ENCODE measurements at places on chromosomes 7 and 10. TPM values are rescaled to one million over a fixed set of nuclear protein-coding genes. Genes with fewer than 3 reads are reported as not detected.

GRCh38 chr10:80529604-80530003 lies 8.1 kb upstream of the SH2D4B start:
- no peak for DNase-seq

- DNase-seq = no peak
These were observed 5.1 kb downstream of the AOAH start for GRCh38 chr7:36719083-36719632.

GRCh38 chr10:9596368-9596920 lies 1421.2 kb upstream of the CELF2 start:
- DNase-seq = no peak

GRCh38 chr10:60479305-60480020 lies 89.8 kb upstream of the ANK3 start:
- no peak for DNase-seq

DNA sequence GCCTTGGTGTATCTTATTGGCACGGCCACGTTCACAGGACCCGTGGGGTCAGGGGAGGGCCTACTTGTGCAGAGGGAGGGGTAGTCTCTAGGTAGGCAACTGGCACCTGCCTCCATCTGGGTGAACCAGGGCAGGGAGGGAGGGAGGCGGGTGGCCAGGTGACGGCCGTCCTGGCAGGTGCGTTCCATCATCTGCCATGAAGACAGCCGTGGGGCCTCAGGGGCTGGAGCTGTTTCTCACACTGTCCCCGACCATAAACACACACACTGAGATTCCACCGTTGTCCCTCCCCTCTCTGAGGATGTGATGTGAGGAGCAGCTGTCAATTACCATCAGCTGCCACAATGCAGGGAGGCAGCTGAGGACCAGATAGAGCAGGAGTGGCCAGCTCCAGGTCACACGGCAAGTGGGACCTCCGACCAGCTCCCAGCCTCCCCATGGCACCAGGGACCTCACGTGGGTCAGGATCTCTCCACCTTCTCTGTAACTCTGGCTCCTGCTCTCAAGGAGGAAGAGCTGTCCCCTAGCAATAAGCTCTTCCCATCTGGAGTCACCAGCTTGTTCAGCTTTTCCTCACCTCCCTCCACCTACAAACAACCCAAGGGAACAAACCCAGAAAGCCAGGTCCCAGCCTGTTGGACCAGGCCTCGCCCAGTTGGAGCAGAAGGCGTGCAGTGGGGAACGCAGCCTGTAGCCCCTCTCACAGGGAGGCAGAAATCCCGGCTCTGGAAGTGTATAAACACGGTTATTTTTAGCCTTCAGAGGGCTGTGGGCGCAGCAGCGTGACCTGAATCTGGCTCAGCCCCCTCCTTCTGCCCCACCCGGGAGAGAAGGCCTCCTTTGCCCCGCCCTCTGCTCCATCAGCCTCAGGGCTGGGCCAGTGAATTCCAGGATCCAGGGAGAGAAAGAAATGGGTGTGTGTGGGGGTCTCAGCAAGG lies 33.1 kb downstream of the ZMIZ1 start:
- DNase-seq = peak; percentile 84

- DNase-seq = no peak
These were observed at the start of gene MSS51 for GRCh38 chr10:73433538-73433867. Gene MSS51 (minus strand): TSS chr10:73433561. CDS start chr10:73428284, 5,277 bp downstream.

DNA sequence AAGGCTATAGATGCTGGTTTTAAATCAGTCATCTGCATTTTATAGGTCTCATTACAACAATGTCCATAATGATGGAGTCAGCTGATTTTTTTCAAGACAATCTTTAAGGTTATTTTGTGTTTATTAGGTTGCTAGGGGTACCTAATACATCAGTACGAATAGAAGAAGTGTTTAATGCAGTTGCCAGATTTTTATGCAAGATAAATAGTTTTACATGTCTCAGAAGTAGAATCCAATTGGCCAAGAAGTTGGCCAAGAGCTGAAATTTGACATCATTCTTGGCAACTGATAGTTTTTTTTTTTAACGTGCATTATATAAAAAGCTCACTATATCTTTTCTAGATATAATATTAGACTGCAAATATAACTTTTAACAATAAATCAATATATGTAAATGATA lies 208.5 kb downstream of the TRIL start:
- no peak for DNase-seq

DNA sequence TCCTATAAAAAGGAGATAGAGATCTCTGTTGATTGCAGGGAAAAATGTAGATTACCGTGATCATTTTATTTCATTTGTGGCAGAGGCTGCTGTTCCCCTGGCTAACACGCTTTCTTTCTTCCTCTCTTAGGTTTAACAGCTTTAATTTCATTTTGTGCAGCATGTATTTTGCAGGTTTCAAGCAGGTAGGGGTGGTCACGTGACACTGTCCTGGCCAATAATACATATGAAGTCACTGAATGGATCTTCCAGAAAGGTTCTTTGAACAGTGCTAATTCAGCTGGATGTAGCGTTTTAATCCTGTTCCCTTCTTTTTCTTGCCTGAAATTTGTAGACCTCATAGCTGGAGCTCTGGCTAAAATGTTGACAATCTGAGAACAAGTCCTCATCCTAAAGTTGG lies 3.6 kb upstream of the EPHB6 start:
- DNase-seq = no peak

DNA sequence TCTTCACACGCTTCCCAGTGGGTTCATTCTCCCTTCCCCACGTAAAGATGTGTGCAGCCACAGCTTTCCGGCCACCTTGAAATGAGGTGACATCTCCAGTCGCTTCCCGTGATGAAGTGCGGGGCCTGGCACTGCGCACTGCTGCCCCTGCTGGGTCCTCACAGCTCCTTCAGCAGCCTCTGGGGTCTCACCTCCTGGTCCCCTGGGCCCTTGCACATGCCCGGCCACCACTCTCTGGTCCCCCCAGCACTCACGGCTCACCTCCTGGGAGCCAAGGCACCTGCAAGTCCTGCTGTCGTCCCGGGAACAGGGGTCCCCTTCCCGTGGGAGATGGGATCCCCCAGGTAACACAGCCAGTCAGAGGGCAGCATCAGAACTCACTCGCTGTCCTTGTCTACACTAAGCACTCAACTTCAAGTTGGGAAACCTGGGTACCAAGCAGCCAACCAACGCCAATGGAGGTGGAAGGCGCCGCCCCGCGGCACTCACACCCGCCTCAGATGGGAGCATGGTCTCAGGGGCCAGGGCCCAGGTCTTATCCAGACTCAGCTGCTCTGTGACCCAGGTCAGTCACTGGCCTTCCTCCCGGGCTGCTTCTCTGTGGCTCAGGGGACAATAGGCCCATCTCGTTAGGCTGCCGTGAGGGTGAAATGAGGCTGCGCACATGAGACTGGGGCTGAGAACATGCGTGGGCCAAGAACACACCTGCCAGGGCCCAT lies 176.2 kb downstream of the PTPRN2 start:
- DNase-seq = no peak

GRCh38 chr7:37096341-37096740 lies 352.3 kb downstream of the ELMO1 start:
- DNase-seq = no peak

GRCh38 chr7:131047651-131048304 lies 279.9 kb upstream of the MKLN1 start:
- DNase-seq = no peak

- DNase-seq = peak; percentile 23
These were observed 80.3 kb downstream of the LRRC17 start for GRCh38 chr7:102992938-102993717.

- DNase-seq = no peak
These were observed 32.7 kb upstream of the ZNF438 start for GRCh38 chr10:31064348-31064747.

- no peak for DNase-seq
These were observed 66.0 kb downstream of the TCERG1L start for GRCh38 chr10:131245475-131246059.

The SLC13A1 gene
- polyA plus RNA-seq = 18.8 TPM

The SPDYE9 gene
- polyA plus RNA-seq = 0.18 TPM

The KIAA1217 gene
- 94.6 TPM for polyA plus RNA-seq

The PRSS37 gene
- polyA plus RNA-seq = 0.19 TPM

The MMP21 gene
- polyA plus RNA-seq = 0.38 TPM

The OR2A1 gene
- 1.1 TPM for polyA plus RNA-seq

The CFAP58 gene
- polyA plus RNA-seq = 0.49 TPM

The MKI67 gene
- 50.3 TPM for polyA plus RNA-seq

The CRYGN gene
- 2.2 TPM for polyA plus RNA-seq

The SAMD9 gene
- polyA plus RNA-seq = 6.6 TPM

The CALY gene
- polyA plus RNA-seq = 0.38 TPM

Data from right renal pelvis (tissue), 4 donors.